Activated naive CD4-positive, alpha-beta T cell (primary cell): ENCODE measurements at places on chromosomes 11 and 22.

DNA sequence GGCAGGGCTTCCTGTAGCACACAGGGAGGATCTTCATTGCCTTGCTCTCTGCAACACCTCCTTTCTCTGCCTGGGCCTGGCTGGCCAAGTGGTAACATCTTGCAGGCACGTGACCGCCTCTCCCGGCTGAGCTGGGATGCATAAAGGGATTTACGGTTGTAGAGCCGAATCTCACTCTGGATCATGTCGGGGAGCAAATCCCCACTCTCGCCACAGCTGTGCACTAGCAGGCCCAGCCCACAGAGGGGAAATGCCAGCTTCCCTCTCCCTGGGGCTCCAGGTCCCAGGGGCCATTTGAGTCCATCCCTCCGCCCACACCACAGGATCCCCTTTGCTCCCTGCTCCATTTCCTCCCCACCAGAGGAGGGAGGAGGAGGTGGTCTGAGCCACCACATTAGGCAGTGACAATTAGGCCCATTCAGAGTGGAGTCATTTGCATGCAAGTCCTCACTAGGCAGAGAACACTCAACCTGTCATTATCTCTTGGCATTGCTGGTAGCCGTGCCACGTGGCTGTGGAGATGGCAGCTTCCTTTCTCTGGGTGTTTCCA lies 196.7 kb downstream of the DSCAML1 start:
- no peak for DNase-seq

- no peak for DNase-seq
Measured at GRCh38 chr11:73507086-73507485, 90.8 kb downstream of the FAM168A start.

GRCh38 chr11:1879941-1880720 lies 11.6 kb downstream of the PRR33 start:
- no peak for DNase-seq

DNA sequence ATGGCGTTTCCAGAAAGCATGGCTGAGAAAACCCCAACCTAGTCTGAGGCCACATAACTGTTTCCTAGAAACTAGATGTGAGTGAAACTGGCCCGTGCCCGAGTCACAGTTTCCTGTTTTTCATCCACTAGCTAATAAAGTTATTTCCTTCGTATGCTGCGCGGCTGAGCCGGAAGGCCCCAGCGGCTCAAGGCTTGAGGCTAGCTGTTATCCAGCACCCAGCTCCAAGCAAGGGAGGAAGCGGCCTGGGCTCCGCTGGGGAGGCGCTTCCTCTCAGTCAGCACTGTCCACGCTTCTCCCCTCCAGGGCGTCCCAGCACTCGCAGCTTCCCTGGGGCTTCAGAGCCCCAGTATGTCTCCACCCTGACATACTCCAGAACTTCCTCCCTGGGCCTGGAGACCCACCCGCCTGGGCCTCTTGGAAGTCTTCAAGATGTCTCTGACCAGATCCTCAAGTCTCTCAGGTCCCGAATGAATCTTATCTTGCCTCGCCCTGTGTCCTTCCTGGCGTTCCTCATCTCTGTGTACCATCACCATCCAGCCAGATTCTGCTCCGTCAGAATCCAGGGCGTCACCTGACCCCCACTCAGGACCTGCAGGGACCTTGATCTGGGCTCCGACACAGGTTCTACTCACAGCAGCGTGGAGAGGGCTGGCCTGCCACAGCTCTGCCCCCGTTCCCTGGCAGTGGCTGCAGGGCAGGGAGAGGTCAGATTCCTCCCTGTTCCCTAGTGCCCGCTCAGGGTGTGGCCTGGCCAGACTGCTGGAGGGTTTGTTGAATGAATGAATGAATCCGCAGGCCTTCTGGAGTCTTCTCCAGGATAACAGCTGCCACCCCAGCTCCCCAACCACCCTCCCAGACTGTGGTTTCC lies 81.9 kb downstream of the LRRC32 start:
- DNase-seq, result no peak

GRCh38 chr22:37734964-37735451 lies 38.2 kb downstream of the TRIOBP start:
- no peak for DNase-seq

GRCh38 chr22:41587347-41587723 lies 2.3 kb downstream of the PMM1 start:
- DNase-seq, result no peak

DNA sequence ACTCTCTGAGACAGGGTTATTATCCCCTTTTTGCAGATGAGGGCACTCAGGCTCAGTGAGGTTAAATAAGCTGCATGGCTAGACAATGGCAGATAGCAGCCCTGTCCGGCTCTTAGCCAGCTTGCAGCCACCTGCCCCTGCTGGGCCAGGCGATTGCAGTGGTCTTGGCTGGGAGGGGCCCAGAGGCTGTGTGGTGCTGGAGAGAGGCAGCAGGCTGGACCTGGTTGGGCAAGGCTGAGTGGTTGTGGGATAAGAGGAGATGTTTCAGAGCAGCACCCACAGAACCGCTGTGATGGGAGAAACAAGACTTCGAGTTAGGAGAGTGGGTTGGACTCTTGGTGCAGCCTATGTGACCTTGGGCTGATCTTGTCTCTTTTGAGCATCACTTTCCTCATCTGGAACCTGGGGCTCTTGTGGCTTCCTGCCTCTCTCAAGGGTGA lies 25.5 kb downstream of the PTPRJ start:
- DNase-seq, result no peak

DNA sequence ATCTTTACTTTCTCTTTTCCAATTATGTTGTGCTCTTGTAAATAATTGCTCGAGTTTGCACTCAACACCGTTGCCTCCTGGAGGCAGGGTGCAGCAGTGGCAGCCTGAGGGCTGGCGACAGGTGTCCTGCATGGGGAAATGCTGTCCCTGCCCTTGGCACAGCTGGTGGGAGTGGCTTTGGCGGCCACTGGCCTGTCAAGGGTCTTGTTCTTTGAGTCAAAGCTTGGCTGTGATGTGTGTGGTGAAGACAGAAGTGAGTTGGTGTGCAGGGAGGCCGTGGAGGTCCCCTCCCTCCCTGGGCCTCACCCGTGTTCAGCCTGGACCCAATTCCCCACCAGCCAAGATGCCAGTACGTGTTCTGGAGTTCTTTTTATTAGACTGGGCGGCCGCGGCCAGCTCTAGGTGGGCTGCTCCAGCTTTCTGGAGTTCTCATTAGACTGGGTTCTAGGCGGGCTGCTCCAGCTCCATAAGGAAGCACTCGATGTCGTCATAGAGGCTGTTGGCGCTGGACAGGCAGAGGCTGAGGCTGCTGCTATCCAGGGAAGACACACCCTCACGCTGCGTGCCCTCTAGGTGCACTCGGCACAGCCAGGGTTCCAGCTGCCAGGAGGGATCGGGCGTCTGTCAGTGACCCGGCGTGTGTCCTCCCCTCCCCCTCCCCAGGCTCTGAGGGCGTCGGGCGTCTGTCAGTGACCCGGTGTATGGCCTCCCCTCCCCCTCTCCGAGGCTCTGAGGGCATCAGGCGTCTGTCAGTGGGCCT lies 3.4 kb downstream of the IRF7 start:
- DNase-seq, result no peak

- DNase-seq, result peak; percentile 53
Measured at GRCh38 chr11:68843703-68844312, 2.1 kb upstream of the CPT1A start.

DNA sequence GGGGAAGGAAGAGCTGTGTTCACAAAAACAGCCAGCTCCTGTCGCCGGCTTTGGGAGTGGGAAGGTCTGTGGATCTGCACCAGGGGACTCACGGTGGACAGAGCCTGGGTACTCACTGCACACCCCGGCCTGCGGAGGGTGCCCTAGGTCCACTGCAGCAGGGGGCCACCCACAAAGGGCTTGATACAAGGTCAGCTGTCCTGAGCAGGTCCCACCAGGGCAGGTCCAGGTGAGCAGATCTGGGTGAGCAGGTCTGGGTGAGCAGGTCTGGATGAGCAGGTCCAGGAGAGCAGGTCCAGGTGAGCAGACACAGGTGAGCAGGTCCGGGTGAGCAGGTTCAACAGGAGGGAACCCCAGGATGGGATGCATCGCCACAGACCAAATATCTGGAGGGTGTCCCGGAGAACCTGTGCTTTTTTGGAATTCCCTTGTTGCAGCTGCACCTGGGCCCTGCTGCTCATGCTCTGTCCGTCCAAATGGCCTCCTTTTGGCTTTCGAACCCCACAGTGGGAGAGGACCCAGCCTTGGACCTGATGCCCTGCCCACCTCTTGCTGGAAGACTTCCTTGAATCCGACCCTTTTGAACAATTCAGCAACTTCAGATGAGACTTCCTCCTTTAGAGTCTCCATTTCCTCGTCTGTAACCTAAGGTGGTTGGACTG lies 485.3 kb downstream of the TBC1D22A start:
- no peak for DNase-seq

- DNase-seq, result peak; percentile 98
Measured at GRCh38 chr11:83156144-83156995, 561 bp upstream of the PCF11 start.

DNA sequence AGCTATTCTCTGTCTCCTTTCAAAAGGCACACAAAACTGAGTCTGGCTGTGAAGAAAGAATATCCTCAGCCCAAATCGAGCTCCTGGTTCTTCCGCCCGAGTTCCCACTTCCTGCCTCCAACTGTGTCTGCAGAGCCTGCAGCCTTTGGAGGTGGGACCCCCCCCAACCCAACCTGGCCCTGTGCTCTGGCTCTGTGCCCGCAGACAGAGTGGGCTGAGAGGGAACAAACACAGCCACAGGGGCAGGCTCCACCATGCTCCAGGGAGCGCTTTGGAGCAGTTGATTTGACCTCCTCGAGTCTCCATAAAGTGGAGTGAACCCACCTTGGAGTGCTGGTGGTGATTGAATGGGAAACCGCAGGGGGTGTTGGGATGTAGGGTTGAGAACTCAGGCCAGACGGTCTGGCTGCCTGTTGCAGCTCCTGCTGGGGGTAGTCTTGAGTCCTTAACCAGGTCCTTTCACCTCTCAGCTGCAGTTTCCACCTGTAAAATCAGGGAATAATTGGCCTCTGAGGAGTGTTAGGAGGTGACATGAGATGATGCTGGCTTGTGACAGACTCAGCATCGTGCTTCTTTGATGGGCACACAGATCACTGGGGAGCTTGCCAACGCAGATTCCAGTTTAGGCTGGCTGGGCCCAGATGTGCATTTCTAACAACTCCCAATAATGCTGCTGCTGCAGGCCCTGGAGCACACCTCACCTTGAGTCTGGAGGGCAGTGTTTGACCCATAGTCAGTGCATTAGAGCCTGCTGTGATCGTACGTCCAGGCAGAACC lies 11.4 kb downstream of the DAGLA start:
- no peak for DNase-seq

DNA sequence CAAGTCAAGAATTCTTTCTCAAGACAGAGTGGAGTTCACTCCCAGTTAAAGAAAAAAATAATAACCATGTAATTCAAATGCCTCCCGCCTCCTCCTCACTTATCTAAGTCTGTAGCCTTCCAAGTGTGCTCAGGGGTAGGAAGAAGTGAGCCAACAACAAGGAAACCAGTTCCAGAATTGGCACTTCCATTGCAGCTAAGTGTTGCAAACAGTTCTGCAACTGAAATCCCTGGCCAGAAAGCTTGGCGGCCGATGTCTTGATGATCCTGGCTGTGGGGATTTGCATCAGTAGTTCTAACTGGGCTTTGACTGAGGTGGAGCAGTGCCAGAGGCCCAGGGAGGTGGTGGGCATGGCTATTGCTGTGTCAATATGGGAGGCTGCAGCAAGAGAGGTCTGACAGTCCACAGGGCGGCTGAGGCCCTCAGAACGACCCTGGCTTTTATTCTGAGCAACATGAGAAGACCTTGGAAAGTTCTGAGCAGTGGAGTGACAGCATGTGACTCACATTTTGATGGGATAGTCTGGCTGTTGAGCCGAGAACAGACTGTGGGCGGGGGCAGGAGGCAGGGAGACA lies 19.2 kb downstream of the DHCR7 start:
- DNase-seq, result no peak

DNA sequence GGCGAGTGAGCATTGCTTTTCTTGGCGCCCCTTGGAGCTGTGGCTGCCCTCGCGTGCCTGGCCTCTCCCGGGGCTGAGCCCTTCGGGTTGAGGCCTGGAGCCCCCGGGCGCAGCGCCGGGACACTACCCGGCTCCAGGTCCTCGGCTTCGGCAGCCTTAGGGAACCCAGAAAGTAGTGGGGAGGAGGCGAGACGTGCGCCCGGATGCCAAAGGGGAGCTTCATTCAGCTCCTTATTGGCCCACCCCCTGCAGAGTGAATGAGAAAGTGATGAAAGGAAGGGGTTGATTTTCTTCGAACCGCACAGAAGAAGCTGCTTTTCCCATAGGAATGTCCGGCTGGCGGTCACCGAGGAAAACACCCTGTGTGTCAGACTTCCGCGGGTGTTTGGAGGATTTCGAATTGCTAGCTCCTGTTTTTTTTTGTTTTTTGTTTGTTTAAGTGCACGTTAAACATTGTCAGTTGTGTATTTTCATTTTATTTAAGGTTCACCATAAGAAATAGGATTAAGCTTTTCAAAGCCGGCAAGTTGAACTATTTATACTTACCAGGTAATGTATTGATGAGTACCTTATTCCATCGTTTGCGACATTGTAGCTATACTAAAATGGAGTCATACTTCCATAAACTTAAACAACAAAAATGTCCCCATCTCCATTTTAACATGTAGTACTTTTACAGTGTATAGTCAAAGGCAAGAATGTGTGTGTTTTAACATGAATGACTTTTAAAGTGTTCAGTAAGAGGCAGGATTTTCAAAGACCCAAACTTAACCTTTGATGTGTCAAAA lies 841 bp upstream of the EIF4G2 start:
- DNase-seq, result peak; percentile 61

DNA sequence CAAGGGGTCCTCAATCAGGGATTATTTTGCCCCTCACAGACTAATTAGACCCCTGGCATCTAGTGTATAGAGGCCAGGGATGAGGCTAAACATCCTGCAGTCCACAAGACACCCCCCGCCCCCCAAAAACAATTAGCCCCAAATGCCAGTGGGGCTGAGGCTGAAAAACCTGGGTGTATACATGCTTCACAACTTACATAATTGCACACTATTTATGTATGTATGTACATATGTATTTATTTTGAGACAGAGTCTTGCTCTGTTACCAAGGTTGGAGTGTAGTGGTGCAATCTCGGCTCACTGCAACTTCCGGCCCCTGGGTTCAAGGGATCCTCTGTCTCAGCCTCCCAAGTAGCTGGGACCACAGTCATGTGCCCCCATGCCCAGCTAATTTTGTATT lies 28.8 kb upstream of the SHANK2 start:
- DNase-seq, result no peak

DNA sequence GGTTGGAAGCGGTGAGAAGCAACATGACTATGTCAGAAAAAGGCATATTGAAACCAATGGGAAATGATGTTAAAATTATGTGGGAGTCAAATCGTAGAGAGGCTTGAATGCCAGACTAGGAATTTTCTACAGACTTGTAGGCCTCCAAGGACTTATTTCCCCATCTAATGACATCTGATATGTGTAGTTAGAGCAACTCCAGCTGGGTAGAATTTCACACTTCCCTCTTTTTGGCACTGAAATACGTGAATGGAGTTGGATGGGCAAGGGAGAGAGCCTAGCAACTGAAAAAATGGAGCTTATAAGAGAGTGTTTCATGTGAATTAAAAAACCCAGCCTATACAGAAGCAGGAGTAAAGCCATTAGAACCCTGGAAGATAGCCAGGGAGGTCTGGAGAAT lies 304.2 kb downstream of the INSC start:
- no peak for DNase-seq

DNA sequence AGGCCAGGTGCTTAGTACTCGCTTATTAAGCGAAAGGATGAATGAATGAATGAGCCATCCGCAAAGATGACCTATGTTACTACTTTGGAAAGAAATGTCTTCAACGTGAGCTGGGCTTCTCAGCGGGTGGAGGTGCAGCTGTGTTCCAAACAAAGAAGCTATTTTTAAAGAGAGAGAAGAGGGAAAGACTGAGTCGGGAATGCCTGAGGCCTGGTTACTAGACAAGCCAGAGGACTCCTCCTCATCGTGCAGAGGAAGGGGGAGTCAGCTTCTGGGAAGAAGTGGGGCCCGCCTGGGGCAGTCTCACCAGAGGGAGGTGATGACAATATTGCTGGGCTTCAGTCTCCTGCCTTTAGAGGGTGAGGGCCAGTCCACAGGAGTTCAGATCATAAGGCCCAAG lies 30.4 kb upstream of the CD5 start:
- DNase-seq, result no peak
